ENCODE measurements at places on chromosomes 7 and 10.

DNA sequence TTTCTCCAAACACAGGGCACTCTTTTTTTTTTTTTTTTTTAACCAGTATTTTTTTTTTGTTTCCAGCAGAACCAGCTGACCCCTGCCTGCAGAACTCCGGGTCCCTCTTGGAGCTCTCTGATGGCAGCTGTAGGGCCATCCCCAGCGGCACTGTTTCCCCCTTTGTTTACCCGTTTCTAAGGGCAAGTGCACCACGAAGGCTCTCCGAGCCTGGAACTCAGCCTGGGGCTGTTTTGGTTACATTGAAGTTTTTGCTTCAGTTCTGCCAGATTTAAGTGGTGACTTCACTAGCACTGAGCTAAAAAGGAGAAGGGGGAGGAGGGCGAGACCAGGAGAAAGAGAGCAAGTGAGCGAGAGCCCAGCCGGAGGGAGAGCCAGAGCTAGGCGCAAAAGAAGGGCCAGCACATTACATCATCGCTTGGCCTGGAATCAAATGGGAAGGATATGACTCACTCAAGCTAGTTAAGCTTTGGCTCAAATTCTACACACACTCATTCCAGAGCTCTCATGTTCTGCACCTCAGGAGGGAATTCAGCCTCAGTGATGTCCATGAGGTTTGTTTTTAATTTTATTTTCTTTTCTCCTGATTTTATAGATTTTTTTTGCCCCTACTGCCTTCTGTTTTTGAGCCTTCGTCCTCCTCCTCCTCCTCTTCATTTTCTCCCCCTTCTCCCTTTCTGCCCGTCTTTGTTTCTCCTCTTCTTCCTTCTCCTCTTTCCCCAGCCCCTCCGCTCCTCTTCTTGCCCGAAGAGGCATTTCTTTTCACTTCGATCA lies 272.3 kb downstream of the TRIL start:
- DNase-seq = peak; percentile 73

DNA sequence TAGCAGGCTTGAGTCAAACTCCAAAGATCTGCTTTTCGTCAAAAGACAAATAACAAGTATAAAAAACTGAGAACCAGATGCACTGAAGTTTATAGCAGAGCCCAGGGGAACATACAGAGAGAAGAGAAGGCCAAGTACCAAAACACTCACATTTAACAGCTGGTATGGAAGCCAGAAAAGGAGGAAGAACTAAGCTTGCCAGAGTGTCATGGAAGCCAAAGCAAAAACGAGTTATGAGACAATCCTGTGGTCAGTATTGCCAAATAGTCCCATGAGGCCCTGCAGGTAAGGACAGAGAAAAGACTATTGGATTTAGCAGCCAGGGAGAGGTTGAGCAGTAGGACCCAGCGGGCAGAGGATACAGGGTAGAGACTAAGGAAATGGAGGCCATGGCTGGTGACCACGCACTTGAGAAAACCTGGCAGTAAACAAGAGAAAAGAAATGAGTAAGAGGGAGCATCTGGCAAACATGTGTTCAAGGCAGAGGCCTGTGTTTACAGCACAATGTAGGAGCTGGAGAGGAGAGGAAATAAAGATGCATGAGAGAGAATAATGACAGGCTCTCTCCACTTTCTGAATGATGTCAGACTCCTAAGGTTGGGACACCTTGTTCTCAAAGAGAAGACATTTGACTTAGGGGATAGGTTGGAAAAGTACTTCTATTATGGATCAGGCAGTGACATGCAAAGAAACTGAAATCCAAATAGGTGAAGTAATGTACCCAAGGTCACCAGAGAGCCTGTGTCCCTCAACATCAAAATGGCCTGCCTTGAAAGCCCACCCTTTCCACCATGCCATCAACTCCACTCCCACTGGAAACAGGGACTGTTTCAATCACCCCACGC lies 9.1 kb downstream of the CREB3L2 start:
- DNase-seq = no peak

- DNase-seq = no peak
Observed at GRCh38 chr7:95398155-95398940, 2.2 kb upstream of the PON3 start.

DNA sequence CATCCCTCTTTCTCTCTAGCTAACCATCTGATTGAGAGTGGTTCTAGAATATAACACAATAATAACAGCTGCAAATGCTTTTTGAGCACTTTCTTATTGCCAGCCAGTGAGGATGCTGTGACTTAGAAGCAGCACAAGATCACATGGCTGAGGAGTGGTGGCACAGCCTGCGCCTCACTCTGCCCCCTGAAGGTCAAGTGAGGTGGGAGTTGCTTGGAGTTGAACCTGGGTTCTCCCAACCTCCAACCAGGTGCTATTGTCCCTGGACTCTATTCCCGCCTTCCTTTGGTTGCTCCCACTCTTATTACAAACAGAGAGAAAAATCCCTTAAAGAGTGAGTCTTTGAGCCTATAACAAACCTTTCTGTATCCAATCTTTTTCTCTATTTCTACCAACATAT lies 280.3 kb upstream of the PODXL start:
- no peak for DNase-seq

- DNase-seq = no peak
Observed at GRCh38 chr10:97407211-97407951, 6.2 kb upstream of the RRP12 start.

GRCh38 chr10:625333-625696 lies 64.2 kb downstream of the DIP2C start:
- no peak for DNase-seq

GRCh38 chr10:5537684-5538083 lies 12.9 kb downstream of the CALML3 start:
- no peak for DNase-seq

DNA sequence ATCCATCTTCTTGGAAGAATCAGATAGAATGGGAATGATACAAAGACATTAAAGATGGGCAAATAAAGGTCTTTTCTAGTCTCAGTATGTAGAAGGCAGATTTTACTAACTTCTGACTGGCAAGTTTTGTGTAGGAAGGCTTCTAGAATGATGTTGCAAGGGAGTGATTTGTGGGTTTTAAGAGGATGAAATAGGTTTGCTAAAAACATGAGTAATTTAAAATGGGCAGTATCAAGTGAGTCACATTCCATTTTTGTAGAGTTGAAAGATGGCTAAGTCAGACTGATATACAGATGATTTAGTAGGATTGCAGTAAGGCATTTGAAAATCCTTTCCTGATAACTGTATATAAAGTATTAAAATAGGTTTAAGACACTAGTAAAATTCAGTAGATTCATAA lies 777.4 kb downstream of the SORCS1 start:
- no peak for DNase-seq

- DNase-seq = no peak
Observed at GRCh38 chr7:141464551-141464950, 86.7 kb upstream of the AGK start.

GRCh38 chr7:107951172-107951787 lies 51.7 kb downstream of the LAMB1 start:
- no peak for DNase-seq

GRCh38 chr7:51139796-51140195 lies 176.8 kb downstream of the COBL start:
- DNase-seq = no peak

DNA sequence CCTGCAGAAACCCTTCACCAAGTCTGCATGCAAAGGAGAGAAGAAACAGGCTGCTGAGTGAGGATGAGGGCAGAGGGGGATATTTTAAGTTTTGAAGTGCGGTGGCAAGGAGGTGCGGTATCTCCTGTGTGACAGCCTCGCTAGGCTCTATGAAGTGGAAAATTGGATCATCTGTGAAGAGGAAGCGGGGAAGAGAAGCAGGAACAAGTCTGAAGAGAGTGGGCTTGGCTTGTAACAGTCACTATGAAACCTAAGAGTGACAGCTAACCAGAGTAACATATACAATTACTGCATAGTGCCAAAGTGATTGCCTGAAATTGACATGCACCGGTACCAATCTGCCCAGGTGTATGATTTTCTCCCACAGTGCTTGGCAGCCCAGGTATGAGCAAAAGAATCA lies 287.5 kb upstream of the KLF14 start:
- DNase-seq = no peak

DNA sequence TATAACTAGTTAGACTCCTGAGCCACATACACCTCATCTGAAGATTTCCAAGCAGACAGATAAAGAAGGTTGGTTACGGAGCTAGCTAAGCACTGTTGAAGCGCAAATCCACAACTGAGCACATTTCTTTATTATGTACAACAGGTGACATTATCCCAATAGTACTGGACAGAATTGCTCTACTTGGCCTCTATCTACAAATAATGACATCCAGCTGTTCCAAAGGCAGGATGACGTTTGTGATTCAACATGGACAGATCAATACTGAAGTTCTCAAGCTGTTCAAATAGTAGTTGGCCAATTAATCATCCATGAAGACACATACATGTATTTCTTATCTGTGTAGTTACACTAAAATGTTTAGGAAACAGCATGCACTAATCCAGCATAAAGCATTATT lies 101.0 kb downstream of the UBE2H start:
- no peak for DNase-seq

DNA sequence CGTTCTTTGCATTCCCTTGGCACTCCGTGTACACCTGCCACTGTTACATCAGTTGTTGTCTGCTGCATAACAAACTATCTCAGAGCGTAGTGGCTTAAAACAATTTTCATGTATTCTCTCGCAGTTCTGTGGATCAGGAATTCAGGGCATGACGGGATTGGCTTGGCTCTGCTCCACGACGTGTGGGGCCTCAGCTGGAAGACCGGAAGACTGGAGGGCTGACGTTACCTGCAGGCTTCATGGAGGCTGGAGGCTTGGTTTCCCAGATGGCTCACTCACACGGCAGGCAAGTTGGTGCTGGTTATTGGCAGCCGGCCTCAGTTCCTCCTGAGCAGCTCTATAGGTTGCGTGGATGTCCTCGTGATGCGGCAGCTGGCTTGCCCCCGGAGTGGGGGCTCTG lies 25.5 kb downstream of the NYAP1 start:
- no peak for DNase-seq

DNA sequence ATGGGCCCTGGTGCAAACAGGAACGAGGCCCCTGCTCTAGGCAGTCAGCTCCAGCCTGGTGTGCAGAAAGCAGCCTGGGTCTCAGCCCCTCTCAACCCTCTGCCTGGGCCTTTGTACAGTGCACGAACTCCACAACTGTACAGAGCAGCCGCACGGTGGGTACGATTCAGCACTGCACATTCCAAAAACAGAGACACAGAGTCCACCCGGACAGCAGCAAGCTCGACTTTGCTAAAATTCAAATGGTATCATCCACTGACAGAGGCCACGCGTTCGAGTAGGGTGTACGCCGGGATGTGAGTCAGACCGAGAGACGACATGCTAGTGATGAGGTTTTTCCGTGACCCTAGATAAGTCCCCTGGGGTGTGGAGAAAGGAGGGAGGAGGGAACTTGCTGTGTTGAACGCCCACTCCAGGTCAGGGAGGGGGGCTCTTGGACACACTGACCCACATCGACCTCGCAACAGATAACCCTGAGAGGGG lies 65.6 kb upstream of the PDGFA start:
- no peak for DNase-seq

DNA sequence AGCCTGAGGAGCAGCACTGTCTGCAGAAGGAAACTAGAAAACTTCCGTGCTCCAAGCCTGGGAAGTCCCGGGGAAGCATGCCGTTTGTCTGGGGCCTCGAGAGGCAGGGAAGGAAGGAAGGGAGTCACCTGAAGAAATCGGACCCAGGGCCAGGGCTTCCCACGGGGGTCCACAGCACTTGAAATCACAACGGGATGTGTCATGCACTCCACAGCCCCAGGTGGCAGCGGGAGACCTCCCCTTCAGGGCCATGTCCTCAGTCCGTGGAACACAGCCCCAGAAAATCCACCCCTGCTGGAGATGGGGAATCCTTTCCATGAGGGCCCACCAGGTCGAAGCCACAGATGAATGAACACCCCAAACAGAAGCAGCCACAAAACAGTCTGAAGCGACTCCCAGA lies 239.5 kb downstream of the MGMT start:
- no peak for DNase-seq

GRCh38 chr7:3730276-3730675 lies 429.2 kb downstream of the SDK1 start:
- no peak for DNase-seq

DNA sequence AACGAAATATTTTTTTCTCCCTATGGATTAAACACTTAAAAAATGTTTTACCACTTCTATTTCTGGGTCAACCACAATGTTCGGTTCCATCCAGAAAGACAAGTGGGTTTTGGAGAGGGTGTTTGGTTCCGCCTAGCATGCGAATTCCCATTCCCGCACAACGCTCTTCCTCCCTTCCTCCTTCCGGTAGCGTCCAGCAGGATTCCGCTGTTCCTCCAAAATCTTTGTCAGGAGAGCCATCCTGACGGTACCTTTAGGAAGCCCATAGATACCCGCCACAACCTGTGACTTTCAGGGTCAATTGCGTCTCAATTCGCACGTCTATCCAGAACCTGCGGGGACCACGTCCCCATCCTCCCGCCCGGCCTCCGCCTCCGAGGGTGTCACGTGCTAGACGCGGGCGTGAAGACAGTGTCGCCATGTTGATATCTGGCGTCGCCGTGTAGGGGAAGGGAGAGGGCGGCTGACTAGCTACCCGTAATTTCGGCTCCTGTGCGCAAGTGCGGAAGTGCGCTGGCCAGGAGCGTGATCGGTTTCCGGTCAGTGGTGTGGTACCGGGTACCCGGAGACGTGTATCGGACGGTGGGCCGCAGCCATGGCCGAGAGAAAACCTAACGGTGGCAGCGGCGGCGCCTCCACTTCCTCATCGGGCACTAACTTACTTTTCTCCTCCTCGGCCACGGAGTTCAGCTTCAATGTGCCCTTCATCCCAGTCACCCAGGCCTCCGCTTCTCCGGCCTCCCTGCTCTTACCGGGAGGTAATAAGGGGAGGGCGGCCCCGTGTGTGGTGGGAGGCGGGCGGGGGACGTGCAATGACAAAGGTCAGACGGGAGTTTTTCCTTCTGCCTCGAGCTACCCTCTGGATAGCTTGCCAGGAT lies at the start of gene SEC23IP:
Gene SEC23IP, plus strand, starts transcription at position 543 of the 878 bp plus-strand sequence. Its CDS starts 53 bp downstream, at position 596.
- DNase-seq = peak; percentile 99

GRCh38 chr10:5040010-5040673 lies 36.5 kb upstream of the AKR1C2 start:
- DNase-seq = no peak

DNA sequence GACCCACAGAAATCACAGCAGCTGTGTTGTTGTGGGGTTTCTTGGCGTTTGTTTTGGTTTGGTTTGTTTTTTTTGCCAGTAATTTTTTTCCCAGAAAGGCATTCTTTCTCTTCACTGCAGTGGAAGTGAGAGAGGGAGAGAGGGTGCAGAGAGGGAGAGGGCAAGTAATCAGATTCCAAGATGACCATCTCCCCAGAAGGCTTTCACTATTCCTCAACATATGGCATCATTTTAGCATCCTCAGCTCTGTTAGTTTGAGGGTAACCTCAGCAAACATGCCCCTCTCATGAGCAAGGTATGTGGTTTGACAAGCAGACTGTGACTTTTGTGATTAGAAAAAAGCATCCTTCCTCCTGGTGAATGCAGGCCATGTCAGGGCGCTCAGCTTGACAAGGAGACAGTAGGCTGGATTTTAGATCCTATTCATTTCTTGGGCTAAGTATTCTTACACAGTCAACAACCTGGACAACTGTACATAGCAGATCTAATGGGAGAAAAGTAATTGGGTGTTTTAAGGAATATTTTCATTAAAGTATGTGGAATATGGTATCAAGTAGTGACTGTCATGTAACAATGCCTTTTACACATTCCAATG lies 86.3 kb upstream of the PIK3CG start:
- DNase-seq = no peak

- no peak for DNase-seq
Observed at GRCh38 chr10:17200001-17200911, 1.2 kb downstream of the TRDMT1 start.

Measured in substantia nigra (tissue), 51 donors.